Germinal center (tissue), 1 donor: ENCODE measurements at places on chromosomes 12 and 14.

DNA sequence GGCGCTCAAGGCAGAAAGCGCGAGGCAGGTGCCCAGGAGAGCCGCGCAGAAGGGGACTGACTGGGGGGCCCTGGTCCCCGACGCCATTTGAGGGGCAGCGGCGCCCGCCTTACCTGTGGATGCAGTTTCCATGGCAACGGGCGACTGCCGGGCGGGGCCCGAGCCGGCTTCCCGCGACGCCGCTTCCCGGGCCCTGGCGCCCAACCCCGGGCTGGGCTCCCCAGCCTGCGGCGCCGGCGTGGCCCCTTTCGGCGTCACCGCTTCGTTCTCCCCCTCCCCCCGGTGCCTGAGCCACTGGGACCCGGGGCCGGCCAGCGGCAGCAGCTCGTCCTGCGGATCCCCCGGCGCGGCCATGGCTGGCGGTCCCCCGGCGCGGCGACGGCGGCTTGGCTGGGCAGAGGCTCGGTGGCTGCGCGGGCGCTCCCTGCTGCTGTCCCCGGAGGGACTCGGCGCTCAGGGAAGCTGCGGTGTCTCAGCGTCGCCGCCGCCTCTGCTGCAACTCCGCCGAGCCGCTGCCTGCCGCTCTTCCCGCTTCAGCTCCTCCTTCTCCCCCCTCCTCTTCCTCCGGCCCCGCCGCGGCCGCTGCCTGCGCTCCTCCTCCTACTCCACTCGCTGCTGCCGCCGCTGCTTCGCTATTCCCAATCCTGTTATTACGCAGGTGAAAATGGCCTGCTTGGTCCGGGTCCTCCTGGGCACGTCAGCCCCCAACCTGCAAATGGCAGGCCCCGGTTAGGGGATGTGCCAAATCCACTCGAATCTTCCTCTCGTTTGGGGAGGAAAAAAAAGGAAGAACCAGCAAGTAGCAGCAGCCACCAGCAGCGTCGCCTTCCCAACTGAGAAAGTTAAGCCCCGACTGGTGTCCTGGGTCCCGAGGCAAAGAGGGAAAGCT is at the start of gene RTN1:
Gene RTN1, minus strand, starts transcription at position 500 of the 889 bp plus-strand sequence. Its CDS starts 146 bp downstream, at position 354.
- peak; percentile 30 for DNase-seq

DNA sequence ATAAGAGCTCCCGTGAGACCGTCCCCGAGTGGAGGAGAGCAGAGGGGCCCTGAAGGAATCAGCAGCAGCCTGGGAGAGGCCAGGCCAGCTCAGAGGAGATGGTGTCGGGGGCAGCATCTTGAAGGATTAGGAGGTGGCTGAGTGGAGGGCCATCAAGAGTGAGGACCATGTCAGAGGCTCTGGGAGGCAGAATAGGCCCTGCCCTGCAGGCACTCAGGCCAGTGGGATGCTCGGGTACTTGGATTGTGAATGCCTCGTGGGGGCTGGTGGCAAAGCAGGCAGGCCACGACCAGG is 47.7 kb downstream of the IL31 start:
- DNase-seq, result no peak

- no peak for DNase-seq
These were observed 2.2 kb downstream of the KRT80 start for GRCh38 chr12:52189376-52190174.

GRCh38 chr12:71011261-71011660 is 90.7 kb upstream of the PTPRR start:
- no peak for DNase-seq

DNA sequence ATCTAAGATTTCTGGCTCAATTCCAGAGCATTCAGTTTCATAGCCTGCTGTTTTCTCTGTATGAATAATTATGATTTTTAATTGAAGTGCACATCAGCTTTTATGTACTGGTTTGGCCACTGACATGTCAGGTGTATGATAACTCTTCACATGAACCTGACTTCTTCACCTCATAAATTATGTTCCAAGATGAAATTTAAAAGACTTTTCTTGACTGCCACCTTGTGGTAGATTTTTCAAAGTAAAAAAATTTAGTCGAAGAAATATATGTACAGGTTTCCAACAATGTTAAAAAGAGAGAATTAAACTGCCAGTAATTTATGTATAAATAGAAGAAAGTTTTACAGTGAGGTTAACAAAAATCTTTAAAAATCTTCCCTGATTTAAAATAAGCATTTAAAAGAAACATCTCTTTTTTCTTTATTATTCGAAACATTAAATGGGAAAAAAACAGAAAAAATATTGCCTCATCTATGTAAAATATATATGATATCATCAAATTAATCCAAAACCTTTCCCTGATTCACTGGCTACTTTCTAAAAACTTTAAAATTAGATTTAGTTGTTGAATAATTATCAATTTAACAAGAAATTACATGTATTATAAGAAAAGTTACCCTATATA is 124.9 kb upstream of the ATXN7L3B start:
- DNase-seq, result no peak

DNA sequence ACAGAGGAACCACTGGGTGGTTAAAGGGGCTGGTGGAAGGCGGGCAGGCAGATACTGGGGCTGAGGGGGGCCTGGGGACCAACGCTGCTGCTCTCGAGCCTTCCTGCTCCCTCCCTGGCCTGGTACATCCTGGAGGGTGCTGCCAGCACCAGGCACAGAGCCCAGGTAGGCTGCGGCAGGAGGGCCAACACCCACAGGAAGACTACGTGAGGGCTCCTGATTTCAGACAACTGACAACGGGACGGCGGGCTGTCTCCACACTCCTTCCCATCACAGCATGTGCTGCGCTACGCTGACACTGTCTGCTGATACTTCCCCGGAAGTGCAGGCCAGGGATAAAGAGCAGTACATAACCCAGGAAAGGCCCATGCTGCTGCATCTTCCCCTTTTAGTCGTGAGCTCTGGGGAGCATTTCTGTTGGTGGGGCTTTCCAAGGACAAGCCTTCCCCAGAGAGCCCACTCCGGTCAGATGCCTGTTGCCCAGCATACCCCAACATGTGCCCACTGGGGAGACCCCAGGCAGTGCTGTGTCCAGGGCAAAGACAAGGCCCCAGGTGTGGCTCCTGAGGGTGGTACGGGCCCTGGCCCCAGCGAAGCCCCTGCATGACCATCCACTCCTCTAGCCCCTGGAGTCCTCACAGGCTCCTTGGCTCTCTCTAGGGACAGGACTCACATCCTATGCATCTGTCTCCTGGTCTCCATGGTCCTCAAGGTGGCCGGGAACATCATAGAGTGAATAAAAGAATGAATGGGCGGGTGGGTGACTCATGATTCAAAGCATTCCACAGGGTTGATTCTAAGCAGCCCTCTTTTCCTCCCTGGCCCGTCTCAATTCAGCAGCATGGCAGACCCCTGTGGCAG is 38.0 kb downstream of the CHGA start:
- DNase-seq, result no peak

DNA sequence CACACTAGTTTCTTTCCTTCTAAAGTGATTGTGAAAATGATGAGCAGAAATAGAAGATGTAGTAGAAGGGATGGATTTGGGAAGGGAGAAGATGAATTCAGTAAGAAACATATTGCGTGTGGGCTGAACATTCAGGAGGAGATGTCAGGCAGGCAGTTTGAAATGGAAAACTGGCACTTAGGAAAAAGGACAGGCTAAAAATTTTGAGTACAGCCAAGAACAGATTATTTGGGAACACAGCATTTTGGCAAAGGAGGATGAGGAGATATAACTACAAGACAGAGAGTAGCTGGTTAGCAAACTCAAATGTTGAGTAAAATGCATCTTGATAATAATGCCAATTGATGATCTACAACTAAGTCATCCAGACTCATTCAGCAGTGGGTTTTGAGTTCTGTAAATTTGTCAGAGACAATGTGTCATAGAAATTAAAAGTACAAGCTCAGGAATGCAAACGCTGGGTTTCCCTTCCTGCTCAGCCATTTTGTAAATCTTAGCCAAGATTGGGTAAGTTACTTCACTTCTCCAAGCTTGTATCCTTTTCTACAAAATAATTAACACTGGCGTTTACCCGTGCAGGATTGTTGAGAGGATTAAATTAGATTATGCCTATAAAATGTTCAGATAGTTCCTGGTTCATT is 255.0 kb downstream of the NAV3 start:
- no peak for DNase-seq

- no peak for DNase-seq
These were observed at the start of gene RTL1 for GRCh38 chr14:100903672-100904185. Gene RTL1, minus strand, starts transcription at chr14:100903722. Its CDS starts 18,934 bp downstream, at chr14:100884788.

GRCh38 chr14:53011053-53011462 is 60.2 kb upstream of the FERMT2 start:
- DNase-seq, result no peak

DNA sequence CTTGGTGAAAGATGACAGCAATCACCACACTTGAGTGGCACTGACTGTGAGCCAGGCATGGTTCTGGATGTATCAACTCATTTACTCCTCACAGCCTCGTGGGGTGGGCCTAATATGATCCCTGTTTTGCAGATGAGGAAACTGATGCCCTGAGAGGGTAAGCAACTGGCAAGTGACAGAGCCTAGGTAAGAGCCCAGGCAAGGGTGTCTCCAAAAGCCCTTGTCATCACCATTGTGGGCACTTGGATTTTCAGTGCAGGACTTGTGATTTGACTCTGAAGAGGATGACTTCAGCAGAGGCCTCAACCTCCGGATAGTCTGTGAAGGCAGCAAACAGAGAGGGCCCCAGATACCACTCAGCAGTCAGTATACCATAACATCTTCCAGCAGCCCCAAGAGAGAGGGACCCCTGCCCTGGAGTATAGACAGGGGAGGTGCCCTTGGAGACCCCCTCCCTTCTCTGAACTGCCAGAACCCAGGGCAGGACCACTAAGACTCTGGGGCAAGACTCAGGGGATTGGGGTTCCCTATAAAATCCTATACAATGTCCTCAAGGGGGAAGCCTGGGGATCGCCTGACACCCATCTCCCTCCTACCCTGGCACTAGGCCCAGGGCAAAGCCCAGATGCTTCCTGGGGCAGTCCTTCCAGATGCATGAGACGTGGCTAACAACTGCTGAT is 7.1 kb upstream of the KRT5 start:
- DNase-seq, result no peak

GRCh38 chr14:86442135-86442534 is 912.2 kb downstream of the FLRT2 start:
- no peak for DNase-seq

- no peak for DNase-seq
These were observed 1.3 kb upstream of the SLC41A2 start for GRCh38 chr12:104959335-104959841.

DNA sequence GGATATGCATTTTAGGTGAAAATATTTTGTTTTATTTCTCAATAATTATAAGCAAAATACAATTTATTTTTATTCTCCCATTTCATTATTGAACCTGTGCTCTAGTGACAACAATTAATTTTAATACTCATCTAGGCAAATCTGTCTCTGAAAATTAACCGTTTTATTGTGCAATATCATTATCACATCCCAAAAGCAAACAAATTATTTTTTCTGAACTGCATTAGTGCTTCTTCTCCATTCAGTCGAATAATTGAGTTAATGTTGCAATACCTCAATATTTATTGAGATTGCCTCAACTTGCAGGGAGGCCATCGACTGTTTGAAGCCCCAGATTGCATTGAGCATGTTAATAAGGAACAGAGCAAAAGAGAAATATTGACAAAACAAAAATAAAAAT is 303.2 kb upstream of the LRFN5 start:
- no peak for DNase-seq
